Activated CD4-positive, alpha-beta T cell treated with anti-CD3 and anti-CD28 coated beads, Interleukin-2, amount 10 ng/mL, durations not matched to agents 24 days and 14 days (primary cell): ENCODE measurements at places on chromosomes 7 and 10. TPM values are rescaled to one million over a fixed set of nuclear protein-coding genes. Genes with fewer than 3 reads are reported as not detected.

The GPR15LG gene
- total RNA-seq = not detected in 2 replicates

The CTAGE15 gene
- total RNA-seq = 1.3 and 2.7 TPM in 2 replicates

The COL28A1 gene
- total RNA-seq = not detected in 2 replicates

DNA sequence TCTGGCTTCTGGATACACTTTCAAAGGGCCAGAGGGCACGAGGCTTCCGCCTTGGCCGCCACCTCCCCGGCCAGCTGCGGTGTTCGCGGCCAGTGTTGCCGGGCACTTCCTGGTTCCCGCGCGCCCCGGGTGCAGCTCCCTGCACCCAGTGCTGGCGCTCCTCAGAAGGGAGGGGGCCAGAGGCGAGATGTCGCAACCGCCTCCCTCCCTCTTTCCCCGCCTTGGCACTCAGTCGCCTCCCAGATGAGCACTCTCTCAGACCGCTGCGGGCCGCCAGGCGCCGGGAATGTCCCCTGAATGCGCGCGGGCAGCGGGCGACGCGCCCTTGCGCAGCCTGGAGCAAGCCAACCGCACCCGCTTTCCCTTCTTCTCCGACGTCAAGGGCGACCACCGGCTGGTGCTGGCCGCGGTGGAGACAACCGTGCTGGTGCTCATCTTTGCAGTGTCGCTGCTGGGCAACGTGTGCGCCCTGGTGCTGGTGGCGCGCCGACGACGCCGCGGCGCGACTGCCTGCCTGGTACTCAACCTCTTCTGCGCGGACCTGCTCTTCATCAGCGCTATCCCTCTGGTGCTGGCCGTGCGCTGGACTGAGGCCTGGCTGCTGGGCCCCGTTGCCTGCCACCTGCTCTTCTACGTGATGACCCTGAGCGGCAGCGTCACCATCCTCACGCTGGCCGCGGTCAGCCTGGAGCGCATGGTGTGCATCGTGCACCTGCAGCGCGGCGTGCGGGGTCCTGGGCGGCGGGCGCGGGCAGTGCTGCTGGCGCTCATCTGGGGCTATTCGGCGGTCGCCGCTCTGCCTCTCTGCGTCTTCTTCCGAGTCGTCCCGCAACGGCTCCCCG lies at the start of gene FFAR4:
Gene FFAR4 (plus strand): TSS at position 231 of the 842 bp plus-strand sequence. CDS start 56 bp downstream, at position 287.
- H3K36me3 ChIP-seq = no peaks in the 10 kb centered on the region
- peaks cover 51% of the 10 kb centered on the region for H3K27me3 ChIP-seq
- H3K4me3 ChIP-seq = no peak within 1 kb of the TSS

GRCh38 chr7:11750191-11750590 lies 81.8 kb downstream of the THSD7A start:
- H3K36me3 ChIP-seq = no peaks in the 10 kb centered on the region
- no peaks in the 10 kb centered on the region for H3K4me1 ChIP-seq
- no peaks in the 10 kb centered on the region for H3K27me3 ChIP-seq
- H3K27ac ChIP-seq = no peak overlapping the region
- DNase-seq = no peak

The MEPCE gene
- 55.8 and 57.2 TPM in 2 replicates for total RNA-seq

The NPTX2 gene
- not detected in 2 replicates for total RNA-seq

The TACC2 gene
- total RNA-seq = not detected in 2 replicates

DNA sequence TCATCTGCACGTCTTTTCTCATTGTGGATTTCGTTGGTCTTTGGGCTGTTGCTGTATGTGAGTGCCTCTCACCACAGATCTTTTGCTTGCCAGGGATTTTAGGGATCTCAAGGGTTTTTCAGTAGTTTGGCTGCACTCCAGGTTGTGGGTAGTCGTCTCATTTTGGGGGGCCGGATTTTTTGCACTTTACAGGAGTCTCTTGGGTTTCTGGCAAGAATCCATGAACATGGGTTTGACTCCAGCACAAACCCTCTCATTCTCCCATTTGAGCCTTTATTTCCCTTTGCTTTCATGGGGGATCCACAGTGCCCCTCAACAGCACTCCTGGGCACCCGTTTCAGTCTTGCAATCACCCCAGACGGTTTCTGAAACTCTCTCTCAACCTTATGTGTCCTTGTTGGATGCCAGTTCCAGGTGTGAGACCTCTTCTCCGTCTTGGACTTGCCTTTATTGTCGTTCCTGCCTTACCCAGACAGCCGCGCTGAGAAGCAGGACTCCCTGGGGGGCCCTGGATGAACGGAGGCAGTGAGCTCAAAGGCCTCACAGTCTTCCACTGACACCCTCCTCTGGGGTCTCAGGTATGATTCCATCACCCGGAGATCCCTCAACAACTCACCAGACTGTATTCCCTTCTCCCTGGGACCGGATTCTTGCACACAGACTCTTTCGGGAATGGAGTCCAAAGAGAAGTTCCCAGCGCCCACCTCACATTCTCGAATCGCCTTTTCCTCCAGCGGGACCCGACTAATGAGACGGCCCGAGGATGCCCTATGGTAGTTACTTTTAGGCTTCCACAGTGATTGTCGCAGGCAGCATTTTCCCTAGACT lies 18.8 kb upstream of the ZNF273 start:
- peaks cover 30% of the 10 kb centered on the region for H3K27me3 ChIP-seq
- H3K4me1 ChIP-seq = peaks cover 10% of the 10 kb centered on the region
- no peak for DNase-seq
- no peaks in the 10 kb centered on the region for H3K36me3 ChIP-seq
- no peak overlapping the region for H3K27ac ChIP-seq
